ENCODE measurements at places on chromosomes 4 and X. TPM values are rescaled to one million over a fixed set of nuclear protein-coding genes. Genes with fewer than 3 reads are reported as not detected.

DNA sequence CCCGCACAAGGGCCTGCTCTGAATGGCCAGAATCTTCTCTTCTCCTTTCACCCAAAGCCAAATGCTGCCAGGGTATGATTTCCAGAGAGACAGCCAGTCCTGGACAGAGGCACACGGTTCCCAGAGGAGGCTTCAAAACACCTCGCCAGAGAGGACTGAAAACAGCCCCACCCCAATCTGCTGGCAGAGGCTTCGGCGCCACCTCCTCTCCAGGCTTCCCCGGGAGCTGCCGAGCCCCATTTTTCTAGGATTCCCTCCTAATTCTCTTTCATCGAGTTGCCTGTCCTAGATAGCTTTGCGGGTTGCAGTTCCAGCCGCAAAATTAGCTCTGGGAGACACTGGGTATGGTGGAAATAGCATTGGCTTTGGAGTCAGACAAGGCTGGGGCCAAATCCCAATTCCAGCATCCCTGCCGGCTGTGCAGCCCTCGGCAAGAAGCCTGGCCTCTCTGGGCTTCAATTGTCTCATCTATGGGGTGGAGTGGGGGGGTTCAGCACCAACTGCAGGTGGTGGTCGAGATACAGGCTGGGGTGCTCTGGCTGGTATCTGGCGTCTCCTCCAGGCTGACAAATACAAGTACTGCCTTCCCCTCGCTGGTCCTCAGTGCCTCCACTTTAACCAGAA lies 22.6 kb downstream of the PPP2R2C start:
- H3K4me3 ChIP-seq = no peak overlapping the region
- H3K27me3 ChIP-seq = no peaks in the 10 kb centered on the region
- H3K4me1 ChIP-seq = no peaks in the 10 kb centered on the region
- H3K36me3 ChIP-seq = no peaks in the 10 kb centered on the region

- no peak for DNase-seq
- H3K27ac ChIP-seq = no peak overlapping the region
- H3K36me3 ChIP-seq = no peaks in the 10 kb centered on the region
These were observed 4.3 kb upstream of the TIMP1 start for GRCh38 chrX:47577901-47578300.

DNA sequence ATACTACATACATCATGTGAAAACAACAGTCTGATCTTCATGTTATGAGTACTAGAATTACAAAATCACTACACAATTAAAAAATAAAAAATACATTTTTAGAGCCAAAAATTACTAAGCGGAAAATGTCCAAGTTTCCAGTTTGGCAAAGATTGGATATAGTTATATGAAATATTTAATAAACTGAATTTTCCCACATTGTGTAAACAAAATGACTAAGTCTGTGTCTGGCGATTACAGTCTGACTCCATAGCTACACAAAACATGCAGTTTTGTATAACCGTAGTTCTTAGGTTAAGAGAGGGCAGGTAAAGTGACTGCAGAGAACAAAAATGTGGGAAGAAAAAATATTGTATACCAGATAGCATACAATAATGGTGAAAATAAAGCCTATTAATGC lies 59.2 kb upstream of the TMEM47 start:
- no peak overlapping the region for H3K4me3 ChIP-seq
- no peaks in the 10 kb centered on the region for H3K36me3 ChIP-seq

SYTL5 gene
- not detected for total RNA-seq

- no peak for DNase-seq
- H3K4me3 ChIP-seq = peak overlapping the region; percentile 65
- H3K27me3 ChIP-seq = no peaks in the 10 kb centered on the region
- peak overlapping the region; percentile 82 for H3K27ac ChIP-seq
- H3K36me3 ChIP-seq = no peaks in the 10 kb centered on the region
These were observed 557 bp upstream of the USP38 start for GRCh38 chr4:143184217-143184502.

HGFAC gene
- not detected for total RNA-seq

DNA sequence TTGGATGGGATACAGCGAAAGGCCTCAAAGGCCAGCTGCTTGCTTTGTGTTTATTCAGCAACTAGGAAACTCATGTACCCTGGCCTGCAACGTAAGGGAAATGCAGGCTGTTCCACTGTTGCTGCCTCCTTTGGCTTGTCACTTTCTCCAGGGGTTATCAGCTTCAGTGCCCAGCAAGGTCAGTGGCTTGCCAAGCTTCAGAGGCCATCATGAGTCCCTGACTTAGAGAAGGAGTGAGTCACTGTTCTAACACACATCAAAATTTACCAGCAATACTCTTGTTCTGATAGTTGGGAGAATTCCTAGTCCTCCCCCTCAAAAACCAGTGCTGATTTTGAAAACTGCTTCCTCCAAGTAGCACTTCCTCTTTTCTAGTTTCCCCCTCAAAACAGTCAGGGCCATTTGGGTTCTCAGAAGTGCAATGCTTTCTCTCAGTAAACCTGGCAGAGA lies 250.8 kb downstream of the ARHGAP24 start:
- H3K27me3 ChIP-seq = no peaks in the 10 kb centered on the region
- H3K4me3 ChIP-seq = no peak overlapping the region
- no peak overlapping the region for H3K27ac ChIP-seq
- DNase-seq = no peak

GRCh38 chrX:2574271-2574670 lies 73.5 kb upstream of the DHRSX start:
- H3K4me1 ChIP-seq = no peaks in the 10 kb centered on the region
- H3K4me3 ChIP-seq = no peak overlapping the region
- no peaks in the 10 kb centered on the region for H3K27me3 ChIP-seq
- DNase-seq = no peak
- H3K36me3 ChIP-seq = no peaks in the 10 kb centered on the region

Measured in CD8-positive, alpha-beta memory T cell (primary cell).